MV-4-11 (cell line): ENCODE measurements at places on chromosomes 6 and 20.

DNA sequence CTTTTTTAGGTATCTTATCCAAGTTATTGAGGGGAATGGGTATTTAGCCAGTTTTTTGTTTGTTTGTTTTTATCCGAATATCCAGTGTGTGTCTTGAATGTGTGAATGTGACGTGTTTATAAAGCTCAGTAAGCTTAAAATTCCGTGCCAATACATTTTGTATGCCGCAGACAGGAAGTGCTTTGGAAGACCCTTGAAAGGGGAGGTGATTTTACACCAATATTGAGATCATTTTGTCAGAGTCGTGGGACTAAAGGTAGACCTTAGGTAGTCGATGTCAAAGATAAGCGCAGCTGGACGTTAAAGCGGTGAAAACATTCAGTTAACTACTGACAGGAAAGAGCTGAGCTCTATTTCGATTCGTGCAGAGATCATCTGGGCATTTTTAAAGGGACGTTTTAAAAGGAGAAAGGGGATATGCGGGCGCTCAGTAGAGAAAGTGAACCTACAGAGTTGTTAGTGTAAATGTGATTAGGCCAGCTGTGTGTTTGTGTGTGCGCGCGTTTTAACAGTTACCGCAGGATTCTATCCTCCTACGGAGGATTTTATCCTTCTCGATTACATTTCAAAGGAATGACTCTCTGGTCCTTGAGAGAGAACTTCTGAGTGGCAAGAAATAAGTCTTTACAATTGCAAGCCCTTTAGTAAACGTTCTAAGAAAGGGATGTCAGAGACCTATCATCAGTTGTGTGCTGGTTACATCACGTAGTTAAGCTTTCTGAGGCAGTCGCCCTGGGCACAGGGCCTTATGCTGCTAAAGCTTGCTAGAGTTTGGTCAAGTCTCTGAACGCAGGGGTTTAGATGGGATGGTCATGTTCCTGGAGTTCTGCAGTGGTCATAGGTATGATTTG, 625 bp upstream of the ECHDC1 start:
- DNase-seq, result peak; percentile 26

- DNase-seq, result no peak
These were observed 101.6 kb downstream of the DST start for GRCh38 chr6:56541030-56541600.

GRCh38 chr20:37378785-37379598, 33.1 kb downstream of the SRC start:
- DNase-seq, result no peak

GRCh38 chr6:105214668-105215067, 34.9 kb upstream of the POPDC3 start:
- DNase-seq, result no peak

DNA sequence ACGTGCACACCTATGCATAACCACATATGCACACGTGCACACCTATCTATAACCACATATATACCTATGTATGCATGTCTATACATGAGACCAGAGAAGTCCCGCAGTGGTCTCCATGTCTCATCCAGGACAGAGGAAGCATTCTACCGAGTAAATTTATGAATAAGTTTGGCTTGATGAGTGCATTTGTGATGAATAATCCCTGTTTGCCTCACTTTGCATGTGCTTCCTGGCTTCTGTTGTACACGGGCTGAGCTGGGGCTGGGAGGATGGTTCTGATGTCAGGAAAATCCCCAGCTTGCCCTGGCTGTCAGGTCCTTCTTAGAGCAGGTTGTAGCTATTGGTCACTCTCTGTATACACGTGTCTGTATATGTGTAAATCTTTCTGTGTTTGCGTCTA, 157.6 kb upstream of the RPS6KA2 start:
- no peak for DNase-seq

DNA sequence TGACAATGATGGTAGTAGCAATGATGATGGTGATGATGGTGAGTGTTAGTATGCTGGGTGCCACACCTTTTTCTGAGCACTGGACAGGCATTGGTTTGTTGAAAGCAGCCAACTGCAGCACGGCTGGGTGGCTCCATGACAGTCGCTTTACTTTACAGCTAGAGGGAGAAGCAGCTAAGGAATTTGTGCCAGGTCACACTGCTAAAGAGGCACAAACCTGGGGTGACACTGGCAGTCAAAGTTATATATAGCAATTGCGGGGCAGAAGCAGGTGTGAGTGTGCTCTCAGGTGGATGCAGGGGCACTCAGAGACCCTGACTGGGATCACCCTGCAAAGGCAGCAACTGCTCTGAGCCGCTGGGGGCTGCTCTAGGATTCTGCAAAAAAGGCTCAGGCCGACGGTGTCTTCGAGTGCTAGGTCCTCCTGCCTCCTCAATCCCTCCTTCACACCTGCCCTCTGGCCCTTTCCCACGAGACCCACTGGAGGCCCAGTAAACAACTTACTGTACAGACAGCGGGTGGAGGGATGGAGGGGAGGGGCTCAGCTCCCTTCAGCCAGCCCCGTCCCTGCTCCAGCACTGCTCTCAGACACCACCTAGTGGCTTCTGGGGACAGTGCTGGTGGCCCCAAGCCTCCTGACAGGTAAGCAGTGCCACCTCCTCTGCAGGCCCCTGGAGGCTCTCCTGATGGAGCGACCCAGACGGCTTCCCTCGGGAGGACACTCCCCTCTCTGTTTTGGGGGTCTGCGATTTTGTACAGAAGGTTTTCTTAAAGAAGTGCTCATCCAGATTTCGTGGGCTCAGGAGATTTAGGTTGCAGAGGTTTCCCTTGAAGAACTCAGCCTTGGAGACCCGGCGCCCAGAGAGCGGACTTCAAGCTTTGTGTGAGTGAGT, 4.4 kb upstream of the RPS21 start:
- peak; percentile 44 for DNase-seq
